ENCODE measurements at places on chromosomes 11 and 22.
A peak's percentile ranks its signal among the peaks of the same experiment; 100 is the strongest.

GRCh38 chr11:61765550-61766253 is 13.3 kb downstream of the MYRF start:
- no peak for DNase-seq

DNA sequence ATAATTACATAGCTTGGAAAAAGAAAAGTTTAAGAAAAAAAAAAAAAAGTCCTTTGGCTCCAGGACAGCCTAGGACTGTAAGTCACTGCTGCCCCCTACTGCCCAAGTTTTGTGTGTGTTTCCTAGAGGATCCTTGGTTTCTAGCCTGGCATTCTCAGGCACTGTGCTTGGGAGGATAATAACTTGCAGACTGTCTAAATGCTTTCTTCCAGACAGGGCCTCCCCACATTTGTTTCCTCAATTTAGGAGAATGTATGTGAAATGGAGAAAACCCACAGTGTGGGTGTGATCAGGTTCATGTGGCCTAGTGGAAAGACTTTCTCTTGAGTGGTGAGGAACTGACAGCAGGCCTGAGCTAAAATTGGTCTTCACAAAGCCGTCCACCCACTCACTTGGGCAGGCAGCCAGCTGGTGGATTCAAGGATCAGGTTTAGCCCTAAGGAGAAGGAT is 191.0 kb downstream of the NAV2 start:
- DNase-seq: peak; percentile 19

- no peak for DNase-seq
Measured at GRCh38 chr11:111733611-111734088, 32.5 kb downstream of the PPP2R1B start.

- DNase-seq: no peak
Measured at GRCh38 chr11:46528445-46529094, 65.3 kb downstream of the AMBRA1 start.

All from effector CD4-positive, alpha-beta T cell (primary cell).